ENCODE measurements at places on chromosomes 1 and 21.

DNA sequence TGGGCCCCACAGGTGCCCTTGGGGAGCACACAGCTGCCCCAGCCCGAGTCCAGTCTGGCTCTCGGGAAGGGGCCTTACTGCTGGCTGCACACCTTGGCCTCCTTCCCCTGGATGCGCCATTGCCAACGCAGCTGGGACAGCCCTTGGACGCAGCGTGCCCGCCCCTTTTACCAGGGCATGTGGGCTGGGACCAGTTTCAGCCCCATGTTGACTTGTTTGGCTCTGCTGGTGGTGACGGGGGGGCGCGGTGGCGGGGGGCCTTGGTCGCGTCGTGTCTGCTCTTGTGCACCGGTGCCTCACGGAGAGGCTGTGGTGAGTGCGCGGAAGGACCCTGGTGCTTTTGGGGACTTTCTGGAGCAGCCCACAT lies 19.6 kb downstream of the SKI start:
- no peak for DNase-seq

DNA sequence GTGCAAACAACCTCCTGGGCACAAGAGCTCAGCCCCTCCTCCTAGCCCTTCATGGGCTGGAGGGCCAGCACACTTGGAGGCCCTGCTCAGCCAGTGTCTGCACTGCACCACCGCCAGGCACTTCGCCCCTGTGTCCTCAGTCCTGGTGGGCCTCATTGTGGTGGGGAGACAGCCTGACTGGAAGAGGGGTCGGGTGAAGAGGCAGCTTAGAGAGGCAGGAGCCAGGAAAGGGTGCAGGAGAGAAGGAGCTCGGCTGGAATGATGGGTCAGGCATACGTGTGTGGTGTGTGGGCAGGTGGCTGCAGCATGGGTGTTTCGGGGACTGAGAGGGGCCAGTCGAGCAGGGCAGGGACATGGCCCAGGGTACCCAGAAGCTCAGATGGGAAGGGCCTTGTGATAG lies 4.1 kb downstream of the WNT3A start:
- DNase-seq: no peak

DNA sequence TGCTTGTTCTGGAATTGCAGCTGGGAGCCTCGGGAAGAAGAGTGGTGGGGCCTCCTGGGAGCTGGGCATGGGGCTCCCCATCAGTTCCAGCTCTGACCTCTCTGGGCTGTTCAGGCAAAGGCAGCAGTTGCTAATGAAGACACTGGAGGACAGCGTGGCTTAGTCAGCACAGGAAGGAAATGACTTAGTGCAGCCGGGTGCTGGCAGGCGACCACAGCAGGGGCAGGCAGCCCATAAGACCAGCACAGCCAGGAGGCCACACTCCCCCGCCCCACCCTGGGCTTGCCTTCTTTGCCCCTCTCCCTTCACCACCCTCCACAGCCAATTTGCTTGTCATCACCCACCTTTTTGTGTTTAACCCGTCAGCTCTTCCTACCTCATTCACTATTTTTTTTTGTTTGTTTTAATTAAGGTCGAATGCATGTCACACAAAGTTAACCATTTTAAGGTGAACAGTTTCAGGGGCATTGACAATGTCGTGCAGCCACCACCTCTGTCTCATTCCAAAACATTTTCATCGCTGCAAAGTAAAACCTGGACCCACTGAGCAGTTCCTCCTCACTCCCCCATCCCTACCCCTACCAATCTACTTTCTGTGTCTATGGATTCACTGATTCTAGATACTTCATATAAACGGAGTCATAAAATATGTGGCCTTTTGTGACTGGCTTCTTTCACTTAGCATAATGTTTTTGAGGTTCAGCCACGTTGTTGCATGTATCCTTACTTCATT lies 10.9 kb downstream of the OLIG2 start:
- peak; percentile 38 for DNase-seq

- no peak for DNase-seq
Measured at GRCh38 chr1:113211467-113211866, 138.5 kb downstream of the LRIG2 start.

GRCh38 chr1:61740751-61741700 lies 1.3 kb upstream of the PATJ start:
- no peak for DNase-seq

DNA sequence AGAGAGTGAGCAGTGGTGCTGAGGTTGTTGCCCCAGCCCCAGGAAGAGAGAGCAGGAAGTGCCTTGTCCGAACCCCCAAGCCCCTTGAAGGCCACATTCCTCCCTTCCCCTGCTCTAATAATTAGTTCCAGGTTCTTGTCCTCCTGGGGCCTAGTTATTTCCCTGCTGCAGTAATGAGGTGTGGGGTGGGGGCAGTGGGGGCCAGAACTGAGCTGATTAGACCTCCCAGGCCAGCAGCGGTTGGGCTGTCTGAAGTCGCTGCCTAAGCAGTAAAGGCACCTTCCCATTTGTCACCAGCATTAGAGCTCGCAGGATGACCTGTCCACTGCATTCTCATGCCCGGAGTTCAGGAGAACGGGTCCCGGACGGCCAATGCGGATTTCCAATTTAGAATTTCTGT lies 186.5 kb upstream of the CSF3R start:
- no peak for DNase-seq

GRCh38 chr1:30329802-30330557 lies 393.4 kb downstream of the MATN1 start:
- no peak for DNase-seq

DNA sequence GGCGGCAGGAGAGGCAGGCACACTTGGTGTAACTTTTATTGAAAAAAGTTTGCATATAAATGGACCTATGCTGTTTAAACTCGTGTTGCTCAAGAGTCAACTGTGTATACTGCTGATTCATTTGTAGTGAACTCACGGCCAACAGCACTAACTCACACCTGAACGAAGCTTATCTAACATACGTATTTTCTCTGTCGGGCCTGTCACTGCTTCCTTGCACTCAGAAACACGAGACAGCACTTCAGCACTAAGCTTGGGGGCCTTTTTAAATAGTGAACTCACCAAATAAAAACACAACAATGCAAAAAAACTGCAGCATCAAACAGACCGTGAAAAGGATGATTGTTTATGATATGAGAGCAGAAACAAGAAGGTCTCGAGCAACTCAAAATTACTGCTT lies 58.9 kb upstream of the NEK2 start:
- no peak for DNase-seq

DNA sequence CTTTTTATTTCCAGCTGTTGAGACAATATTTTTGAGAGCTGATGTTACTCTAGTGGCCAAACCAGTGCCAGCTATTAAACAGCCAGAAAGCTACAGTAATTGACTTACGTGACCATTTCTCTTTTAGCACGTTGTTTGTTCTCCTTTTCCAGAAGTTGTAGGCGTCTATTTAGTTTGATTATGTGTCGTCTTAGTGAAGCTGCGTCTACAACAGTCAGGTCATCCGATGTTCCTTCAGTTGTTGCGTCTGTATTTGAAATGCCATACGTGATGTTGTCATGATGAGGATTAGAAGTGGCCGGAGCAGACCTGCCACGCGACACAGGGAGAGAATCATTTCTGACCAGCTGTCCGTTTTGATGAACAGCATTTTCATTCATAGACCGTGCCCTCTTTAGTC lies 38.2 kb downstream of the TMEM51 start:
- DNase-seq: no peak

- DNase-seq: no peak
Measured at GRCh38 chr1:70992521-70992920, 55.1 kb downstream of the PTGER3 start.

- no peak for DNase-seq
Measured at GRCh38 chr21:40186045-40186444, 318.8 kb downstream of the PCP4 start.

DNA sequence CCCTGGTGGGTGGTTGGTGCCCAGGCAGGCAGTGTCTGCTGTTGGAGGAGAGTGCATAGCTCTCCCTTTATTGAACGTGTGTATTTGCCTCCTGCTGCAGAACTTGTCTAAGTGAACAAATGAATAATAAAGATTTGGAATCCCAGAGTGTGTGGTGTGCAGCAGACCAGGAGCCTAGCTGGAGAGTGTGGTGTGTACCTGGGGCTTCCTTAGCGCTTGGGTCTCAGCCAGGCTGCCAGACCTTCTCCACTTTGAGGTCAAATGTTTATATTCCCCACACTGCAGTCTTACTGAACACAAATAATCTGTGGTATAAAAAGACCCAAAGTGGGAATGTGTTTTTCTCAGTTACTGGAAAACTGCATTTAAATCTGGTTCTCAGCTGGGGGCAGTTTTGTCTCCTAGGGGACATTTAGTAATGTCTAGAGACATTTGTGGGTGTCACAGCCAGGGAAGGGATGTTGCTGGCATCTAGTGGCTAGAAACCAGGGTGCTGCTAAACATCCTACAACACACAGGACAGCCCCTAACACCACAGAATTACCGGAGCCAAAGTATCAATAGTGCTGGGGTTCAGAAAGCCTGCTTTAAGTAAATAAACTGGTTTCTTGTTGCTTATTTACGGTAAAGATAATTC lies 23.6 kb downstream of the SLC37A1 start:
- DNase-seq: peak; percentile 17

DNA sequence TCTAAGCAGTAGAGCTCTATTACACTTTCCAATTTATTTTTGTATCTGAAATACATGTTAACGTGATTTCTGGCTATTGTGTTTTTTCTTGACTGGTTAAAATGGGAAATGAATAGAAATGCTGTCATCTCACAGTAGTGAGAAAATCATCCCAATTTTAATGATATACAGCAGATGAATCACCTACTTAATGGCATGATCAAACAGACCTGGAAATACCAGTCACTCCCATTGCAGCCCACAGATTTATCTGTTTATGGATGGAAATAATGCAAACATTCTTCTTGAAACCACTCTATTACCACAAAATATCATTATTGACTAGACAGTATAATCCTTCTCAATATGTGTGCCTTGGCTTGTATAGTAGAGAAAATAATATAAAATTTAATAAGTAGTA lies 497.8 kb upstream of the ADAMTS5 start:
- no peak for DNase-seq

- no peak for DNase-seq
Measured at GRCh38 chr21:33948951-33949444, 33.4 kb upstream of the ATP5PO start.

- no peak for DNase-seq
Measured at GRCh38 chr21:42849759-42850412, 29.5 kb downstream of the WDR4 start.

GRCh38 chr1:175154629-175155472 lies 37.7 kb downstream of the KIAA0040 start:
- peak; percentile 81 for DNase-seq

DNA sequence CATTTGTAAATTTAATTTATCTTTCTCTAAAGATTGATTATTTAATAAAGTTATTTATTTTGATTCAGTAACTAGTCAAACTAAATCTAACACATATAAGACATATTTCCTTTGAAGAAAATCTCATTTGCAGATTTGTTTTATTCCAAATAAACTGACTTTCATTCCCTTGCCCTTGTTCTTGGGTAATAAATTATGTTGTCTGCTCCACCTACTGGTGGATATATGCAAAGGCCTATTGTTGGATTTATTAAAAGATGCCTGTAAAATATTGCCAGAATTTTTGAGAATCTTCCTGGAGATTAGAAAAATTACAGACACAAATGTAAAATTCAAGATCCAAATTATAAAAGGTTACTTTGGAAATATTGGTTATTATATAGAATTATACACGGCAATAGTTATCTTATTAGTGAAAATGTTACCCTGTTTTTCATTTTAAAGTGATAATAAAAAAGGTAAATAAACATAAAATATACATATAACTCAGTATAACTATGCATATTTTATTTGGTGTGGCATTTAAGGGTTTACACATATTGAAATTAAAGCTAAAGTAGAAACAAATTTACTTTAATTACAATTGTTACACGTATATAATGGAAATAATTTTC lies 116.1 kb downstream of the SPATA17 start:
- DNase-seq: no peak

DNA sequence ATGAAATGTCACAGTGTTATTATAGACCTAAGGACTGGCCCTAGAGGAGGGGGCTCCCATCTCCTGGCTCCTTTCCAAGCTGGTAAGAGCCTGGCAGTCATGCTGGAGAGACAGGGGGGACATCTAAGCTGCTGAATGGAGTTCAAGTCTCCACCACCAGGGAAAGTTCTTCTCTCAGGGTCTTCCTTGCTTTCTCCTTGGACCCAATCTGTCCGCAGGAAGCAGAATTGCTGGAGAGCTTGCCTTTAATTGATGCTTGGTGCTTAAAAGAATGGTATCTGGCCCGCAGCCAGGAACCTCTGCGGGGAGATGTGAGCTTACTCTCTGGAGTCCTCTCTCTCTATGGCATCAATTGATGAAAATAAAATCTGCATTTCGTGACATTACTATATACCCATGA lies 25.1 kb downstream of the IRF2BP2 start:
- DNase-seq: no peak
